ENCODE measurements at places on chromosomes 5 and 9.

- DNase-seq, result no peak
These were observed 26.3 kb upstream of the CDKN2AIPNL start for GRCh38 chr5:134437847-134438581.

DNA sequence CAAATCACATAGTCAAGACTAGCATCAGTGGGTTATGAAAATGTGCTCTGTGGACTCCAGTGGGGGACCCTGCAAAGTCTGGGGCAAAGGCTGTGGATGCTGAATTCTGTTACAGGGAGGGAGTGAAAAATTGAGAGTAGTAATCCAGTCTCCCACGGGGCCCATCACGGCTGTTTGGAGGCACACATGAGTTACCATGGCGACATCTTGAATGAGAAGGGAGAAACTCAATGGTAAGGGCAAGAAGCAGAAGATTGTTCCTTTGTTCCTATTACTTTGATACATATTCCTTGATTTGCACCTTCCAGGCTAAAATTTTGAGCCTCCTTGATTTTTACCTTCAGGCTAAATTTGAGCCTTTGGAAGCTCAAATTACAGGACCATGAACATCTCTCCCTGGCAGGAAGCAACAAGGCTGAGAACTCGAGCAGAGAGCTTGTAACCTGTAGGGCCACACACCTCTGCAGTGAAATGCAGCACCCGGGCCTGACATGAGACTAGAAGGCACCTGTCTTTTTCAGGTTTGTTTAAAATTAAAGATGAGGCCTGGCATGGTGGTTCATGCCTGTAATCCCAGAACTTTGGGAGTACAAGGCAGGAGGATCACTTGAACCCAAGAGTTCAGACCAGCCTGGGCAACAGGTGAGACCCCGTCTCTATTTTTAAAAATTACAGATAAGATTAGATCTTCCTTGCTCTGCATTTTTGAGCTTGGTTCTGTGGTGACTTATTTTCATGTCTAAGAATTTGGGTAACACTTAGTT is 31.0 kb upstream of the ZFR start:
- DNase-seq, result no peak

DNA sequence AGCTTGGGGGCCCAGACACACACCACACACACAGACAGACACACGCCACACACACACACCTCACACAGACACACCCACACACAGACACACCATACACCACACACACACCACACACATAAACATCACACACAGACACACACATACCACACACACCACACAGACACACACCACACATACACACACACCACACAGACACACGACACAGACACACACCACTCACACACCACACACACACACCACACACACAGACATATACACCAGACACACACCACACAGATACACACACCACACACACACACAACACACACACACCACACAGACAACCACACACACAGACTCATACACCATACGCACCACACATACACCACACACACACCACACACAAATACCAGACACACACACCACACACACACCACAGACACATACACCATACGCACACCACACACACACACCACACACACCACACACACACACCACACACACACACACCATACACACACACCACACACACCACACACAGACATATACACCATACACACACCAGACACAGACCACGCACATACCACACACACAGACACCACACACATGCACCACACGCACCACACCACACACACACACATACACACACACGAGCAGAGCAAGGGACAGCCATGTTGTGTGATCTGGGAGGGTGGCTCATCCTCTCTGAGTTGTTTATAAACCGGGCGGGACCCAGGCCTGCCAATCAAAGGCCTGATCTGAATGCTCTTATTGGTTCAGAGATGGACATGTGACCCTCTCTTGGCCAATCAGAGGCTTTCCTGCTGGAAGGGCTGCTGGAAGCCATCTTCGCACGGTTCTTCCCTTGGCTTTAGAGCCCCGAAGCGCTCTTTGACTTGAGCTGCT is 148.3 kb downstream of the GAPVD1 start:
- no peak for DNase-seq

DNA sequence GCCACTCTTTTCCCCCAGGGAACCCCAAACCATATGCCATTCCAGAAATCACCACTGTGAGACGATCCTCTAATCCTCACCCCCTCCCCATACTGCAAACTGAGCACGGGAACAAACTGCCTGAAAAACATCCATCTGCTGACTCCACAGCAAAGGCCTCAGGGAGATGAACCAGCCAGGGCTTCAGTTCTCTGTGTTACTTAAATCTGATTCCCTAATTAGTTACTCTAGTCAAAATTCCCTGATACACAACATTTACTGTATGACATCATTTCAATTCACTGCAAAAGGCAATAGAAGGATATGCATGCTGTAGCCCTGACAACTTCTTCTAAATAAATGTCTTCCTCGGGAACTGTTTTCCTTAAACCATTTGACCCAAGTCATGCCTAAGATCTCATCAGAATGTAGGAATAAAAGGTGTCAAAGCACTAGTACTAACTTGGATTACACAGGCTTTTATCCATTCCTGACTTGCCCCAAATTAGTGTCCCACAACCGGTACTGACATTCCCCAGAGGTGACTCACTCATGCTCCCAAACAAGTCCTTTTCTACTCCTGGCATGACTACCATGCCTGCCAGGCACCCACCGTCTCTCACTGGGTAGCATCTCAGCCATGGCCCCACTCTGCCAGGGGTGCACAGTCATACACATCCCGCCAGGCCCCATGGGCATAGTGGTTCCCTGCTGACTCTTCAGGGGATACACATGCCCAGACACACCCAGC is 35.0 kb downstream of the MTX3 start:
- no peak for DNase-seq

DNA sequence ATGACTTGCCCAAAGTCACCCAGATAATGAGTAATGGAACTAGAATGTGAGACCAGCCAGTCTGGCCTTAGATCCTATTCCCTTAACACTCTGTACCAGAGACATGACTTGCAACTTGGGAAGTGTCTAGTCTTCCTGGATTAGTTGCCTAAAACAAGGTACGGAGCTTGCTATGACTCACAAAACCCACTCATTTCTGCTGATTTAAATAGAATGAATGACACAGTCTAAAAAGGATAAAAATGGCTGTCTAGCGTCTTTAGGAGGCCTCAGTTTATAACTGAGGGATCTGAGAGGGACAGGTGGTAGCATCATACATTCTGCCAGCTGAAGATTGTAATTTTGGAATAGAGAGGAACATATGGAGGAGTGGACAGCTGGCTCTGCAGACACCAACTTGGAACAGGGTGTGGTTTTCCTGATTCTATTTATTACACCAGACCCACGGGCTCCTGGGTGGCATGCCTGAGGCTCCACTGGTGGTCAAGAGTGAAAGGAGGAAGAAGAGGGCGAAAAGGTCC is 62.7 kb downstream of the ABLIM3 start:
- no peak for DNase-seq

GRCh38 chr5:116942622-116943021 is 368.0 kb upstream of the SEMA6A start:
- no peak for DNase-seq

DNA sequence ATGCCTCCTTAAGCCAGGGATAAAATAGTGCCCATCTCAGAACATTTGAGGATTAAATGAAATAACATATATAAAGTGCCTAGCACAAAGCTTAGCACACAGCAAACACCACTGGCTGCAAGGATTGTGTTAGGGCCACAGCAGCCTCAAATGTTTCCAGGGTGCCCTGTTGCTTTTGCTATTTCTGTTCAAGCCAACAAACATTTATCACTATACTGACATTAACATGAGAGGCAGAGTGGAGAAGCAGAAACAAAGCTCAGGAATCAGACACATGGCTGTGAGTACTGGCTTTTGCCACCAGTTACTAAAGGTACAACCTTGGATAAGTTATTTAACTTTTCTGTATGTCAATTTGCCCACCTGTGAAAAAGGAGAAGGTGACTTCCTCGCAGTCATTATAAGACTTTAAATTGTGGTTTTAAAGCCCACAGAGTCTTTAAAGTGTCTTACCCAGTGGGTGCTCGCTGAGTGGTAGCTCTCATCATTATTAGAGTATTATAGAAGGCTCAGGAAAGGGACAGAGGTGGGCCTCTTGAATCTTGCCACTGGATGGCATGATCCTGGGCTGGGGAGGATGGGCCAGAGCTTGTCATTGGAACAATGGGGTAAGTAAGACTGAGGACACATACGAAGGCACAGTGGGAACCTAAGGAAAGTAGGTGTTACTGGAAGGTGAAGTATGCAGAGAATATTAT is 98.2 kb downstream of the MARCHF3 start:
- DNase-seq, result no peak

GRCh38 chr9:101590901-101591300 is 3.9 kb downstream of the PPP3R2 start:
- no peak for DNase-seq

DNA sequence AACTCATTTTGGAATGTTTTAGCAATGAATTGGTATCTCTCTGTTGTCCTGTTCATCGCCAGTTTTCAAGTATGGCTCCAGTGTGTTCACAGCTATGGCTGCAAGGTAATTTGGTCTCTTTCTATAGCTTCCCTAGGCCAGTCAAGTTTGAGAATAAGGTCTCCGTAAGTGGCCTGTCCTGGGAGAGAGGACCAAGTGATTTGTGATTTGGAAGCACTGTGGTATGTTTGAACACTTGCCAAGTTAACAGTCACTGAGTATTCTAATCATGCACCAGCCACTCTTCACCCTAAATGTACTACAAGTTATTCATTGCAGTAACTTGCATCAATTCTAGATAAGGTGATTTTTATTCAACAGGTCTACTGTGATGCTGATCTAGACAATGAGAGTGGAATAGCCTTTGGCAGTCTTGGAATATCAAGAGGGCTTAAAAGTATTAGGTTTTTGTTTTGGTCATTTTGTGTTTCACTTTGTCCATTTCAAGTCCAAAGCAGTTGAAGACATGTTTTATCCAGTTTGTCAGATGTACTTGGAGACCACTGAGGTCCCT is 41.1 kb downstream of the G3BP1 start:
- no peak for DNase-seq

DNA sequence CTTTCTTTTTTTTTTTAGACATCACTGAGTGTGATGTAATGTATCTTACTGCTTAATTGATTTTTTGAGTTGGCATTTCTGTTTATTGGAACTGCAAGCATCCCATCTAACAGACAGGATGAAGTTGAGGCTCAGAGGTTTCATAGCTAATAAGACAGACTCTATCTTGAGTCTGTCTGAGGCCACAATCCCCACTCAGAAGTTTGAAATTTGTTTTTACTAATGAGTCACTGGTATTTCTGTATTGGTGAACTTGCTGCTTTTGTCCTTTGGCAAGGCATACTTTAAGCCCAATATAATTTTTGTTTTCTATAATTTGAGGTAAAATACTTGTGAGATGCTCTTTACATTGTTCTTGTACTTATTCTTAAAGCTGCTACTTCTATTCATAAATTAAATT is 491.2 kb downstream of the PSAT1 start:
- no peak for DNase-seq

DNA sequence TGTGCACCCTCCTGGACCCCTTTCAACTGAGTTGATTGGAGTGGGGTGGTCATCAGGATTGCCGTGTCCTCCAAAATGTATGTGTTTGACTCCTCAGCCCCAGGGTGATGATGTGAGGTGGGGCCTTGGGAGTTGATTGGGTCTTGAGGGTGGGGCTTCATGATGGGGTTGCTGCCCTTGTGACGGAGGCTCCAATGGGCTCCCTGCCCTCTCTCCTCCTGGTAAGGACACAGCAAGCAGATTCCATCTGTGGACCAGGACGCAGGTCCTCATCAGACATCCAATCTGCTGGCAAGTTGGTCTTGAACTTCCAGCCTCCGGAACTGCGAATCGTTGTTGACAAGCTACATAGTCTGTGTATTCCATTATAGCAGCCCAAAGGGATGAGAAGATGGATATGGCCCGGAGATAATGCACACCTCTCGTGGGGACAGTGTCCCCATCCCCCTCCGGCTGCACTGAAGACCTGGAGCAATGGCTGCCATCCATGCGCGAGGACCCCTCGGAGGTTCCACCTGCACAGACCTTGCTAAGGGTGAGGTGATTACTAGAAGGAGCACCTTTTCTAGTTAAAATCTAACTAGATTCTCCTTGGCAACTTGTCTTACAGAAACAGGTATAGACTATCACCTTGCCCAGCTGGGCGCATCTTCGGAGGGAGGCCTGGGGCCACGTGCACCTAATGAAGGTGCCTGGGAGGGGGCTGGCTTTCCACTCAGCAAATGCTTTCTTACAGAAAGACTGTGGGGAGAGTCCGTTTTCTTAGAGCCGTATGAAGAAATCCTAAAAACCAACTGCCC is 75.7 kb upstream of the IRX4 start:
- DNase-seq, result no peak

DNA sequence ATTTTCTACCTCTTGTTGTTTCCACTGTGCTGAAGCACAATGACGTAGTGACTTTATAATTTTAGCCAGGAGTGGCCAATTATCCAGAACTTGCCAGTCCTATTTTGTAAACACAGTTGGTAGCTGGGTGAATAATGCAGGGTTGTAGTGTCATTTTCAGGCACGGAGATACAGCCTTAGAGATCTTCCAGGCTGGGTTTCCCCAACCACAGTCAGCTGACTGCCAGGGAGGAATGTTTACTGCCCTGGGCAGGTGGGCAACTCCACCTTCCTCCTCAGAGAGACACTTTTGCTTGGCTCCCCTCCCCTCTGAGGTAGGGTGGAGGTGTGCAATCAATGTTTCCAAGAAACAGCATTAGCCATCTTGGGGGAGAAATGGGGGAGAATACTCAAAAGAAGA is 228.1 kb upstream of the NR4A3 start:
- DNase-seq, result no peak

DNA sequence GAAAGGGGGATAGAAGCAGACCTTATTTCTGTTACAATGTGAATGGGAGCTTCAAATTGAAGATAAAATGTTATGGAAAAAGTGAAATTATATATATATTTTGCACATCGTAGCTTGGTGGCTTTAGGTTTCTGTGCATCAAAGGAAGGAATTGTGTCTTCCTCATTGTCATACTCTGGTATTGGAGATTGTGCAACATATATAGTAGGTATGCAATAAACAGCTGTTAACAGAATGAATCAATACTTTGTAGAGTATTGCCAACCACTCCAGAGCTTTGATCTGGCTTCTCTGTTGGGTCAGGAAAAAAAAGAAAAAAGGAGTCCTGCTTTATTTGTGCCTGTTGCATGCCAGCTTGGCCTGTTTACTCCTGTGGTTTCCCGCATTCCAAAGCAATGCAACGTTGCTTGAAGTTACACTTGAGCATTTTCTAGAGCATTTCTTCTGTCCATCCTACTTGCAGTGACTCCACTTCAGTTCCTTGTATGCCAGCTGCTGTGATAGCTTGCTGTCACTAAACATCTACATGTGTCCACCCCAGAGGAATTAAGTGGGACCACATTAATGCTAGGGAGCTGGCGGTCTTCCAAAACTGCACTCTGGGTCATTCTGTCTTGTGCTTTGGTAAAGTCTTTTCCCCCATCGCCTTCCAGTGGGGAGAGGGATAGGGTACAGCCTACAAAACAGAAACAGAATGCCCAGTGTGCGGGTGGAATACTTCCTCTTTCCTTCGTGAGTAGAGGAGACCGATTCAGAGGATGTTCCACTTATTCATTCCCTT is 62.0 kb upstream of the MEF2C start:
- no peak for DNase-seq

GRCh38 chr9:86909388-86909787 is 37.9 kb downstream of the GAS1 start:
- DNase-seq, result no peak
